ENCODE measurements at places on chromosomes 4 and X. TPM values are rescaled to one million over a fixed set of nuclear protein-coding genes. Genes with fewer than 3 reads are reported as not detected.

The THAP9 gene
- total RNA-seq, result 7.3 TPM

The PLP1 gene
- 3.8 TPM for total RNA-seq

The RAB33A gene
- 0.79 TPM for total RNA-seq

The DOCK11 gene
- 6.4 TPM for total RNA-seq

The KIAA1210 gene
- not detected for total RNA-seq

The EREG gene
- 4.0 TPM for total RNA-seq

The MAGEA11 gene
- total RNA-seq, result not detected

The C4orf51 gene
- not detected for total RNA-seq

The MFAP3L gene
- 25.4 TPM for total RNA-seq

The SOX3 gene
- total RNA-seq, result not detected

The HPGD gene
- 435 TPM for total RNA-seq

DNA sequence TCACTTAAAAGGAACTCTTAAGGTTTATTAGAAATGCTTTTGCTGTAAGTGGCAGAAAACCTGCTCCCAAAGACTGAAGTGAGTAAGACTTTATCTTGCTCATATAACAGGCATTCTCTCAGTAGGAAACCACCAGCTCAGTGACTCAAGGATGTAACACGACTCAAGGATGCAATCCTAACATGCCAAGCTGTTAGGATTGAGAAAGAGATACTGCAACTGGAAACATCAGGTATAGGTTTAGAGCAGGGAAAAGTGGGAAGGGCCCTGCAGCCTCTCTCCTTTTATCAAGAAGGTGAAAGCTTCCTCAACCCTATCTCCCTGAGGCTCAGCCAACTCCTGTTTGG is 11.9 kb upstream of the SLC9A7 start:
- DNase-seq, result no peak

DNA sequence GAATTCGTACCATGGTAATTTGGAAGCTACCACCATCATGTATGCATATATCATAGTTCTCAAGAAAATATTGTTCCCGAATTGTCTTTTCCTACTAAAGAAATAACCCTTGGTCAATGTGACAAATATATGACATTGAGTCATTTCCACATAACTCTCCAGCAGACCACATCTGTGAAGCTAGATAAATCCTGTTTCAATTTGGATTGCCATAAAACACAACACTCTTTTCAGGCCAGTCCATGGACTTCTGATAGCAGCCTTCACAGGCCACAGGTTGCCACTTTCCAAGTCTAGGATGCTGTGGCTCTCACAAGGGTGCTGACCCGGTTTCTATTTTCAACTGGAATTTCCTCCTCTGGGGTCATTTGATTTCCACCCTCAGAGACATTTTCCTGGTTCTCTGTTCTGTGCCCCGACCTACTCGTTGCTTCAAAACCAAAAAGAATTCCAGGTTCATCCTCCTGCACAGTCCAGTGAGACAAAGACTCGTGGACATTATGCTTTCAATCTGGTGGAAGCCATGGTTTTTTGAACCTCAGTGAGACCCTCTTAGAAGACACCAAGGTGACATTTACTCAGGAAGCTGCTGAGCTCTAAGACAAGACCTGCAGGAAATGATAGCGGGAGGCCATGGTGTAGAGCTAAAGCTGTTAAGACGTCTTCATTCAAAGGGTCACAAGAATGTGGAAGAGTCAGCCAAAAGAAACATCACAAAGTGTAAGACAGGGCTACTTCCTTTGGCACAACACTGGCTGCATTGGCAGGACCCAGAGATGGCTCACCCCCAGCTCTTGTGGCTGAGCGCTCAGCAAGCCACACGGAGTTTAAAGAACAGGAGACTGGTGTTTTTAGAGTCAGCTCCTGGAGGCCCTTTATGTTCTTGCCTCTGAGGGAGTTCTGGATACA is 119.8 kb downstream of the AMELX start:
- DNase-seq, result no peak

DNA sequence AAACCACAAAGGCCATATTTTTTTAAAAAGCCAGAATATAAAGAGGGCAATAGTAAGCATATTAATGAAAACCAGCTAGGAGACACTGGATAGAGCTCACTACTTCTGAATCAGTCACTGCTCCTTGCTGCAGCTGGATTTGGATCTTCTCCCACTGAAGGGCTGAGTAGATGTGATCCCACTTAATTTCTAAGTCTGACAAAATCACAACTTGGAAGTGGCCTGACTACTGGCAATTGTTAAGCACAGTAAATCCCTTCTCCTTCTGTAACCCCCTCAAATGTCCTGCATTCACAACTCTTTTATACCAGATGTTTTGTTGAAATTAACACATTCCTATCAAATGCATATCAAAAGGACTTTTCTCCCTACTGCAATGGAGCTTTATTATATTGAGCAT is 72.9 kb downstream of the AMMECR1 start:
- no peak for DNase-seq

DNA sequence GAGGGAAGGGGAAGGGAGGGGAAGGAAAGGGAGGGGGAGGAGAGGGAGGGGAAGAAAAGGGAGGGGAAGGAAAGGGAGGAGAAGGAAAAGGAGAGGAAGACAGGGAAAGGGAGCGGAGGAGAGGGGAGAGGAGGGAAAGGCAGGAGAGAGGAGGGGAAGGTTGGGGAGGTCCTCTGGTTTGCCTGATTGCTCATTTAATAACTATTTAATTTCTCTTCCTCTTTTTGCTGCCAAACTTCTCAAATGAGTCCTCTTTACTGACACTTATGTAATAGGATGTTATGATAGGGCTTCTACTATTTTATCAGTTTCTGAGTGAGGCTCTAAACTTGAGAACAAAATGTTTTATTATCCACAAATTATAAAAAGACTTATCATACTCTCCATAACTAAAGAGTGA is 35.4 kb upstream of the PPA2 start:
- no peak for DNase-seq

GRCh38 chrX:152878976-152879755 is 18.7 kb upstream of the ZNF185 start:
- DNase-seq, result no peak

GRCh38 chrX:84956304-84956703 is 47.4 kb upstream of the APOOL start:
- DNase-seq, result no peak

- DNase-seq, result no peak
Observed at GRCh38 chrX:8044947-8045346, 117.7 kb upstream of the PNPLA4 start.

DNA sequence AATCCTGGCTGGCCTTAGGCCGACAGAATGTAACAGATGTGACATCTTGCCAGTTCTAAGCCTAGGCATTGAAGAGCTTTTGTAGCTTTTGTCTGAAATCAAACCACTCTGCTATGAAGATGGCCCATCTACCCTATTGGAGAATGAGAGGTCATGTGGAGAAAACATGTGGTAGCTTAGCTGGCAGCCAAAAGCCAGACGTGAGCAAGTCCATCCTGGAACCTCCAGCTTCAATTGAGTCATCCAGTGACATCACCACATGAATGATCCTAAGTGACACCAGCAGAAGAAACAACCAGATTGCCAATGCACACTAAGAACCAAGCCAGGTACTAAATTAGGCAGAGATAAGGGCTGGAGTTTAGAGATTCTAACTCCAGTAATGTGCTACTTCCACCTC is 154.8 kb upstream of the ZFP42 start:
- no peak for DNase-seq

DNA sequence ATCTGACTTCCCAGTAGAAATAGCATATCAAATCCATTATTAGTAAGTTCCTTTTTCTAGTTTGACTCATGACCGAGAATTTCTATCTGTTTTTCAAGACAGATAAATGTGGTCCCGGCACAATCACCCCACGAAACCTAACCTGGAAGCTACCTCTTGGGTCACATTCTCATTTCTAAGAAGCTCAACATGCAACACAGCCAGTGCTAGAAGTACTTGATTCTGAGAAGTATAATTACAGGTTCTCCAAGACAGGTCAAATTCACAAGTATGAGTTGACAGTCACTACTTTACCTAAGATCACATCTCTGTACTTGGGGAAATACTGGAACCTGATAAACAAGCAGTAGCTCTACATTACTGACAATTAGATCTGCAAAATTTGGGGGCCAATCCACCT is 54.0 kb upstream of the PLAC1 start:
- no peak for DNase-seq

DNA sequence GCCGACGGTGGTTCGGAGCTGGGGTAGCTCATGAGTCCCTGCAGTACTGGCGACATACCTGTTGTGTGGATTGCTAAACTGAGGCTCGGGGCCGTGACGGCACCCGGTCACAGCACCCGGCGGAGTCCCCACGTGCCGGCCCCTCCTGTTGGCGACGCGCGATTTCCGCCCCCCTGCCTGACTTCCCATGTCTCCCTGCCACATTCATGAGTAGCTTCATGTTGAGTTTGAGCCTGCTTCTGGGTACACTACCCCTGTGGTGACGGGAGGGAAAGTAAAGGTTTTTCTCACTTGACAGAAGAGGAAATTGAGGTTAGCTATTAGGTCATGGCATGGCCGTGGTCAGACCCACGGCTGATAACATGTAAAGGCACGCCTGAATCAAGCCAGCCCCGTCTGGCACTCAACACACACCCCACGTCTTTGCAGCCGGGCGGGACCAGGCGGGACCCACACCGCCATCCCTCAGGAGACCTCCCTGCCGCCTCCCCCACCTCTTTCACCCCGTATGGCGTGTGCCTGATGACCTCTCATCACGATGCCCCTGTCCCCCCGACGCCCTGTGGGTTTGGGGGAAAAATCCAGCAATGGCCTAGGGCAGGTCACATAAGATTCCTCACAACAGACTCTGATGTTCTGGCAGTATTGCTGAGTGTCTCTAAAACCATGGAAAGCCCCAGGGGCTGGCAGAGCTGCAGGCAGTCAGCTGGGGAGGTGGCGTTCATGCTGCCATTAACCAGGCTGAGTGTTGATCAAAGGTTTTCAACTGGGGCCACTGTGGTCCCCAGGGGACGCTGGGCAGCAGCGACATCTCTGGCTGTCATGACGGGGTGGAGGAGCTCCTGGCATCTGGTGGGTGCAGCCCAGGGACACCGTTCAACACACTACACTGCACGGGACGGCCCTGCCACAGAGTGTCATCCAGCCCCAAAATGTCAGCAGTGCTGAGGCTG is 29.2 kb downstream of the P2RY8 start:
- peak; percentile 37 for DNase-seq

GRCh38 chr4:141957416-141957815 is 321.0 kb downstream of the IL15 start:
- no peak for DNase-seq

DNA sequence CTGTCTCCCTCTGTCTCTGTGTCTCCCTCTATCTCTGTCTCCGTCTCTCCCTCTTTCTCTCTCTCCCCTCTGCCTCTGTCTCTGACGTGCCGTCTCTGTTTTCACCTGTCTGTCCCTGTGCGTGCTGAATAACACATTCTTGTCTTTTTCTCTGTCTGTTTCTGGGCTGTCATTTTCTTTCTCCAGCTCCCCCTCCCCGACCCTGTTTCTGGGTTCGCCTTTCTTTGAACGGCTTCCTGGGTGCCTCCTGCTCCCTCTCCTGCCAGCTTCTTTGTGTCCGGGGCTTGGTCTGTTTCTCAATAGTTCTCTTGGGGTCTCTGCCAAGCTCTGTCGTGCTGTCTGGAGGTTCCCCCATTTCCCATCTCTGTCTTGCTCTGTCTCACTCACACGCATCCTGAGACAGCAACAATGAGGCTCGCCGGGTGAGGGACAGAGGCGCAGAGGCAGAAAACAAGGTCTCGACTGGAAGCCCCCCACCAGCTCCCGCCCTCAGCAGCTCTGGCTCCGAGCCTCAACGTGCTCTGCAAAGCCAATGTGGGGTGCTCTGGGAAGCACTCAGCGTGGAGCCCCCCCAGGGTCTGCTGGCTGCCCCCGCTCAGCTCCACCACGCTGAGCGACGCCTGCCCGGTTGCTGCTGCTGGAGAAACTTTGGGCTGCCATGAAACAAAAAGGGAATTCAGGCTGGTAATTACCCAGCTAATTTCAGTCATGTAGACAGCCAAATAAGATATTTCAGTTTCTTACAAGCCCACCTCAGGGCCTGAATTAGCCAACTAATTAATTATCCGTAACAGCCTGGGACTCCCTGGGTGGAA is 3.4 kb downstream of the CPLX1 start:
- no peak for DNase-seq

DNA sequence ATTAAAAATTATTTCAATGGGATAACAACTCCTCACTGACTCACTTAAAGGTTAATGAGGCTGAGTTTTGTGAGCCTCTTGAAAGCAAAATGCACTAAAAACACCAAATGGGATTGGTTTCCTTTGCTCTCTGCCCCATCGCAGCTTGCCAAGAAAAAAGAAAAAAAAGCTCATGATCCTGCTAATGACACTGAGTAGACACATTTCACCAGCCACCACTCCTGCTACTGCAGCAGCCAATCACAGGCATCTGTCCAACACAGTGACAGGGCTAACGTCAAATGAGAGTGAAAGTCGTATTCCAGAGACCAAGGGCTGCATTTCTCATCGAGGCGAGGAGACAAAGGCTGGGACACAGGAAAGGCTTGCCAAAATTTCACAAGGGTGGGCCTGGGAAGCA is 5.2 kb downstream of the APBB2 start:
- DNase-seq, result peak; percentile 70

GRCh38 chr4:148405161-148405893 is 36.9 kb downstream of the NR3C2 start:
- no peak for DNase-seq

GRCh38 chr4:87975466-87975865 is at the start of gene SPP1:
TSS of gene SPP1 (plus strand) at chr4:87975714. CDS start at chr4:87976896, 1,182 bp downstream.
- no peak for DNase-seq

- no peak for DNase-seq
Observed at GRCh38 chr4:155094201-155094820, 114.1 kb upstream of the NPY2R start.

DNA sequence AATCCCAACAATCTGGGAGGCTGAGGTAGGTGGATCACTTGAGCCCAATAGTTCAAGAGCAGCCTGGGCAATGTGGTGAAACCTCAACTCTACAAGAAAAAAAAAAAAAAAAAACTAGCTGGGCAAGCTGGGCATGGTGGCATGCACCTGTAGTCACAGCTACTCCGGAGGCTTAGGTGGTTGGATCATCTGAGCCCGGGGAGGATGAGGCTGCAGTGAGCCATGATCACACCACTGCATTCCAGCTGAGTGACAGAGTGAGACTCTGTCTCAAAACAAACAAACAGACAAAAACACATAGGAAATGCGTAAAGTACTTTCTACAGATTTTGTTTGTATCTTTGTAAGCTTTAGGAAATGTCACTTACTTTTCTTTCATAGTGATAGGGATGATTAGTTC is 307.2 kb upstream of the NR3C2 start:
- no peak for DNase-seq

- DNase-seq, result no peak
Observed at GRCh38 chrX:130592204-130592603, 190.4 kb downstream of the RBMX2 start.

DNA sequence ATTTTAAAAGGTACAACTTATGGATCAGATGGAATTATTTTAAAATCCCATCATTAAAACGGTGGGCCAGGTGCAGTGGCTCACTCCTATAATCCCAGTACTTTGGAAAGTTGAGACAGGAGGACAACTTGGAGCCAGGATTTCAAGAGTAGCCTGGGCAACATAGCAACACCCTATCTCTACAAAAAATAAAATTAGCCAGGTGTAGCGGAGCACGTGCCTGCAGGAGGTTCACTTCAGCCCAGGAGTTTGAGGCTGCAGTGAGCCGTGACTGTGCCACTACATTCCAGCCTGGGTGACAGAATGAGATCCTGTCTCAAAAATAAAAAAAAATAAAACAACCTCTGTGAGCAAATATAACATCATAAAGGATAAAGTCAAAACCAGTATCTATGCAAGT is 11.4 kb downstream of the ADH5 start:
- DNase-seq, result no peak
